ENCODE measurements at places on chromosomes 6 and 20. TPM values are rescaled to one million over a fixed set of nuclear protein-coding genes. Genes with fewer than 3 reads are reported as not detected.

GRCh38 chr6:158313989-158314388, 1.7 kb downstream of the TULP4 start:
- no peak overlapping the region for H3K4me3 ChIP-seq
- no peaks in the 10 kb centered on the region for H3K27me3 ChIP-seq
- no peak overlapping the region for H3K27ac ChIP-seq
- DNase-seq: no peak
- H3K36me3 ChIP-seq: peaks cover 43% of the 10 kb centered on the region
- peaks cover 5% of the 10 kb centered on the region for H3K4me1 ChIP-seq

DNA sequence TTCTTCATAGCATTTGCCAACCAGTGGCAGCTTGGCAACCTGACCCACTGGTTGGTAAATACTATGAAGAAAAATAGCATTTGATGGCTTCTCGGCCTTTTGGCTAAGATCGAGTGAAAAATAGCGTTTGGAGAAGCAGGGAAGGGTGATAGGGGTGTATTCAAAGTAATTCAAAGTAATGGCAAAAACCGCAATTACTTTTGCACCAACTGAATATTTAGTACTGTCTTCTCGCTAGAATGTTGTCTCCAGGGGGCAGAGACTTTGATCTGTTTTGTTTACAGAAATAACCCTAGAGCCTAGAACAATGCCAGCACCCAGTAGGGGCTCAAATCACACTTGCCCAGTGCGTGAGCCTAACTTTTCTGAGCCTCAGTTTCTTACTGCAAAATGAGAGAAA, 106.1 kb downstream of the CDC5L start:
- peaks cover 11% of the 10 kb centered on the region for H3K27me3 ChIP-seq
- no peak overlapping the region for H3K4me3 ChIP-seq
- H3K27ac ChIP-seq: no peak overlapping the region
- H3K36me3 ChIP-seq: no peaks in the 10 kb centered on the region
- no peak for DNase-seq

DNA sequence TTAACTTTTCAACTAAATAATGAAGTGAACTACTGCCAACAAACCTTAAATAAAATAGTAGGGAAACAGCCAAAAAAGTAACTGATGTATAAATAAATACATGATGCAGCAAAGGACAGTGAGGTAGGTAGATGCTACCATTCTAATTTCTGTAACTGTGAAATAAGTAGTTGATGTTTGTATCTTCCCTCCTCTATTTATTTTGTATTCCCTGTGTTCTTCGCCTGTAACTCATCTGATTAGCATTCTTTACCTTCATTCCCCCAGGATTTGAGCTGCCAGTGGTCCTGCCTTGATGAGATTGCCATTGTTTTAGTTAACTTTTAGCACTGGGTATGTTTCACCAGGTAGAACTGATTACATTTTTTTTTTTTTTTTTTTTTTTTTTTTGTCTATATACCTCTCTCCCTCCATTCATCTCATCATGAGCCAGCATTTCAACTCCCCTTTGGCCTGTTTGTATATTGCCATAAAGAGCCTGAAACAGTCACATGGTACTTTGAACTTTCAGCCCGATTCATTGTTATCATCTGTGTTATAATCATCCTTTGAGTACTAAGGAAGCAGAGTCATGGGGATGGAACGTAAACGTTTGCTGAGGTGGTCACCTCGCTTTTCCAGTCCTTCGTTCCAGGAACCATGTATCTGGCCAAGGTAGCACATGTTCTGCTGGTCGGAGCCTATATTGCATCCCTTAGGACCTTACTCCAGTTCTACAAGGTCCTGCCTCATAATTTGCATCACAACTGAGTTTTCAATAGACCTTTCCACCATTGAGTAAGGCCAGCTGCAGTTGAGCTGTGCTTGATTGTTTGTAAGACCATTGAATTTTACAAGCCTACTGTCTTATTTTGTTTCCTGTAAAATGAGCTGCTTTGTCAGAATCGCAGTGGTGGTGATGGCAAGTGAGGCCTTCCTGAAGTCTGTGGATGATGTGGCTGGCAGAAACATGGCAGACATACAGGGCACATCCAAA, 107.6 kb downstream of the JAG1 start:
- H3K4me1 ChIP-seq: peaks cover 49% of the 10 kb centered on the region
- H3K36me3 ChIP-seq: peaks cover 47% of the 10 kb centered on the region
- H3K4me3 ChIP-seq: no peak overlapping the region
- no peak overlapping the region for H3K27ac ChIP-seq
- DNase-seq: no peak
- no peaks in the 10 kb centered on the region for H3K27me3 ChIP-seq

DNA sequence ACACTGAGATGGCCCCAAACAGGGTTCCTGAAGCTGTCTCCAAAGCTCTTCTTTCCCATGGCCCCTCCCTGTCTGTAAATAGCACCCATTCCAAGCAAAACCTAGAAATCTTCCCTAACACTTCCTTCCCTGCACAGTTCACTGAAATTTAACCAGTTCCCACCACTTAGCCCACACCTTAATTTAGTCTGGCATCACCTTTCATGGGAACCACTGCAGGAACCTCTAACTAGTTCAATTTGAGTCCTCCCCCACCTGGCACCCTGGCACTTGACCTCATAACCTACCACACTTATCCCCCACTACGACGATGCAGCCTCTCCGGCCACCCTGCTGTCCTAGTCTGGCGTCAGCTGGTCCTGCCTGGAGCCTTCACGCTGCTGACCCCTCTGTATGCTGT, 278.7 kb downstream of the GMDS start:
- H3K4me3 ChIP-seq: no peak overlapping the region
- H3K4me1 ChIP-seq: peaks cover 7% of the 10 kb centered on the region
- DNase-seq: no peak

- H3K4me1 ChIP-seq: peaks cover 8% of the 10 kb centered on the region
- H3K36me3 ChIP-seq: peaks cover 4% of the 10 kb centered on the region
- no peak overlapping the region for H3K4me3 ChIP-seq
- no peaks in the 10 kb centered on the region for H3K27me3 ChIP-seq
- no peak for DNase-seq
These were observed 174.9 kb downstream of the ISM1 start for GRCh38 chr20:13396022-13396421.

GRCh38 chr6:128275681-128276080, 244.7 kb downstream of the PTPRK start:
- peaks cover 7% of the 10 kb centered on the region for H3K4me1 ChIP-seq
- H3K27ac ChIP-seq: no peak overlapping the region
- H3K27me3 ChIP-seq: peaks cover 6% of the 10 kb centered on the region
- no peaks in the 10 kb centered on the region for H3K36me3 ChIP-seq

DNA sequence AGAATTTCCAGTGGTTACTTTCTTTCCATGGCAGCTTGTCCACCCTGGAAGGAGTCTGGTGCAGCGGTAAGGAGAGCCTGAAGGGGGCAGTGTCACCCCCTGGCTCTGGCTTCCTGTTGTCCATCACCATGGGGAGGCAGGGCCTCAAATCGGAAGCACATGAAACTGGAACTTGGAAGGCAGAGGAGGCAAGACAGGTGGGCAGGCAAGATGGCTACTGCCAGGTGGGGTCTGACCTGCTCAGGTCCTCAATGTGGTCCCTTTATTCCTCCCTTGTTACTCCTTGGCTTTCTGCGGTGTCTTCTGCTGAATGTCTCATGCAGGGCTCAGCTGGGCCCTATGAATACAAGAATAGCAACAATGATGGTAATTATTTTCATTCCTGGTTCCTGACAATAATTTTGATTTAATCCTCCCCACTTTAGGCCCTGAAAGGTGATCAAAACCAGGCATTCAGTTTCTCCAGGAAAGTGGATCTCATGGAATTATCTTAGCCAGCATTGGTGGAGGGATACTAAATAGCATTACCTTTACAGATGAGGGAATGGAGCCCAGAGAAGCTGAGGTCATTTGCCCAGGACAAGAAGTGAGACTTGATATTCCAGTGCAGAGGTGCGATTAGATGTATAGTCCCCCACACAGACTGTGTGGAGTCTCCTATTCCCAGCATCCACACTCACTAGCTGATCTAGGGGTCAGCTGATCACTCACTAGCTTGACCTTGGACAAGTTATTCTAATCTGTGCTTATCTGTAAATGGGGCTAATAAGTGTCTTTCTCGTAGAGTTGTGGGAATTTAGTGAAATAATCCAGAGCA, 17.6 kb upstream of the SNAI1 start:
- H3K4me3 ChIP-seq: no peak overlapping the region
- H3K36me3 ChIP-seq: no peaks in the 10 kb centered on the region
- no peak overlapping the region for H3K27ac ChIP-seq
- no peaks in the 10 kb centered on the region for H3K27me3 ChIP-seq
- DNase-seq: no peak

DNA sequence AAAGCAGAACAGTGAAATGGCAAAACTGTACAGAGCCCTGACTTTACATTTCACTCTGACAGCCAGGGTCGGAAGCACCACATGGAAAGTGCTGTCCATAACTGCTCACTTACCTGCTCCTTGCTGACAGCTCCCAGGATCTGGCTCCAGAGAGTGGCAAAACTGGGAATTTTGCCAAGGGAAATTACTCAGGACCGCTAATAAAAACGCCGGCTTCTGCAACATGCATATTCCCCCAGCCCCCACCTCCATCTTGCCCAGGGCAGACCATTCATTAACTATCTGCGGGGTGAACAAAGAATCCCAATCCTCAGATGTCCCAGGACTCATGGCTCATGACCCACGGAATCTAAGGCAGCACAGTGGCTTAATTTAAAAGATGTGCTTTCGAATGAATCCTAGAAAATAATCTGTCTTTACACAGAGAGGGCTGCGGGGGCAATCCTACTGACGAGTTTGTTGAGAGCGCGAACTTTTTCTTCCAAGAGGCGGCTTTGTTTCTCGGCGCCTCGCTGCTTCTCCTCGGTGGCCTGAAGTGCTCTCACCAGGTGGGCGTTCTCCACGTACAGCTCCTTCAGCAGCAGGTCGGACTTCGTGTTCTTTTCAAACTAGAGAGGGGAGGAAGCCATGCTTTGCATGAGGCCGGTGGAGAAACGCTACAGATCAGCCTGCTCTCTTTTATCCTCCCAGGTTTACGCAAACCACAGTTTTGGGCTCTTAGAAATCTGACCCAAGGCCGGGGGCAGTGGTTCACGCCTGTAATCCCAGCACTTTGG, 45.8 kb downstream of the GINS1 start:
- H3K4me1 ChIP-seq: no peaks in the 10 kb centered on the region
- no peak overlapping the region for H3K4me3 ChIP-seq
- H3K27me3 ChIP-seq: no peaks in the 10 kb centered on the region
- H3K27ac ChIP-seq: no peak overlapping the region
- no peak for DNase-seq

- H3K4me1 ChIP-seq: peaks cover 7% of the 10 kb centered on the region
- H3K36me3 ChIP-seq: no peaks in the 10 kb centered on the region
- no peaks in the 10 kb centered on the region for H3K27me3 ChIP-seq
- no peak overlapping the region for H3K27ac ChIP-seq
- DNase-seq: no peak
These were observed 672.8 kb downstream of the KIF16B start for GRCh38 chr20:15900443-15900842.

DNA sequence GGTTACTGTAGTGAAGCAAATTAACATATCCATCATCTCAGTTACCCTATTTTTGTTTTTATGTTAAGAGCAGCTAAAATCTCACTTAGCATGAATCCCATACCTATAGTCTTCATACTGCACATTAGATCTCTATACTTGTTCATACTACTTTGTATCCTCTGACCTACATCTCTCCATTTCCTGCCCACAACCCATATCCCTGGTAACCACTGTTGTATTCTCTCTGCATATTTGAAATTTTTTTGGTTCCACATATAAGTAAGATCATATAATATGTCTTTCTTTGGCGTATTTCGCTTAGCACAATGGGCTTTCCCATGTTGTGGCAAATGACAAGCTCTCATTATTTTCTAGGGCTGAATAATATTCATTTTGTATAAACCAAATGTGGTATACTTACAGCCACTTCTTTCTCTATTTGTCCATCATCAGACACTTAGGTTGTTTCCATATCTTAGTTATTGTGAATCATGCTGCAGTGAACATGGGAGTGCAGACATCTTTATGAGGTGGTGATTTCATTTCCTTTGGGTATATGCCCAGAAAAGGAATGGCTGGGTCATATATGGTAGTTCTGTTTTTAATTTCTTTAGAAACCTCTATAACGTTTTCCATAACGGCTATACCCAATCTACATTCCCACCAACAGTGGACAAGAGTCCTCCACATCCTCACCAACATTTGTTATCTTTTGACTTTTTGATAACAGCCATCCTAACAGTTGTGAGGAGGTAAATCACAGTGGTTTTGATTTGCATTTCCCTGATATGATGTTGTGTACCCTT, 39.8 kb downstream of the BACH2 start:
- DNase-seq: no peak
- H3K36me3 ChIP-seq: peaks cover 89% of the 10 kb centered on the region
- H3K27me3 ChIP-seq: no peaks in the 10 kb centered on the region
- H3K27ac ChIP-seq: peak overlapping the region; percentile 90
- peaks cover 69% of the 10 kb centered on the region for H3K4me1 ChIP-seq

GRCh38 chr20:25408170-25408547, 686 bp downstream of the GINS1 start:
- no peaks in the 10 kb centered on the region for H3K27me3 ChIP-seq
- peaks cover 23% of the 10 kb centered on the region for H3K36me3 ChIP-seq
- H3K27ac ChIP-seq: peak overlapping the region; percentile 92
- H3K4me3 ChIP-seq: peak overlapping the region; percentile 93
- no peak for DNase-seq
- H3K4me1 ChIP-seq: peaks cover 20% of the 10 kb centered on the region

- no peak for DNase-seq
- peaks cover 11% of the 10 kb centered on the region for H3K27me3 ChIP-seq
- H3K27ac ChIP-seq: no peak overlapping the region
- H3K4me3 ChIP-seq: no peak overlapping the region
- H3K4me1 ChIP-seq: peaks cover 18% of the 10 kb centered on the region
These were observed 212.8 kb upstream of the FUT9 start for GRCh38 chr6:95802978-95803377.

GRCh38 chr20:43477193-43477592, 19.5 kb downstream of the SRSF6 start:
- H3K36me3 ChIP-seq: no peaks in the 10 kb centered on the region
- H3K27ac ChIP-seq: no peak overlapping the region
- H3K4me3 ChIP-seq: no peak overlapping the region
- no peaks in the 10 kb centered on the region for H3K4me1 ChIP-seq
- peaks cover 33% of the 10 kb centered on the region for H3K27me3 ChIP-seq
- DNase-seq: no peak

- no peak for DNase-seq
- H3K36me3 ChIP-seq: peaks cover 92% of the 10 kb centered on the region
- no peaks in the 10 kb centered on the region for H3K27me3 ChIP-seq
- peak overlapping the region; percentile 8 for H3K27ac ChIP-seq
- H3K4me3 ChIP-seq: no peak overlapping the region
These were observed 81.2 kb downstream of the EZR start for GRCh38 chr6:158737710-158738615.

Gene ARMH2
- not detected for total RNA-seq

Gene RAET1L
- not detected for total RNA-seq

Gene MYL9
- total RNA-seq: 4.0 TPM

Gene CGAS
- total RNA-seq: 46.7 TPM

Gene SERPINB1
- 102 TPM for total RNA-seq

Gene VNN1
- total RNA-seq: not detected
